A549 treated with AZD2906 at 1 μM for 4 hours (cell line): ENCODE measurements at places on chromosomes 12 and 14. TPM values are rescaled to one million over a fixed set of nuclear protein-coding genes. Genes with fewer than 3 reads are reported as not detected.

Gene KLRC2
- total RNA-seq, result 1.3 to 2.2 TPM (median 2.0 TPM) in 5 replicates

Gene NOS1
- total RNA-seq, result 0.43 to 0.51 TPM (median 0.46 TPM) in 5 replicates

Gene KRT74
- total RNA-seq, result 0.02 to 0.03 TPM in 2 of 5 replicates, not detected in the others

Gene POTEG
- not detected in 5 replicates for total RNA-seq

Gene KRT79
- total RNA-seq, result 0.05 to 0.10 TPM (median 0.07 TPM) in 4 of 5 replicates, not detected in the other

Gene SLC6A15
- 3.6 to 4.7 TPM (median 4.0 TPM) in 5 replicates for total RNA-seq

Gene ITGA7
- total RNA-seq, result 1.3 to 1.5 TPM (median 1.3 TPM) in 5 replicates
